ENCODE measurements at places on chromosomes 4 and X. TPM values are rescaled to one million over a fixed set of nuclear protein-coding genes. Genes with fewer than 3 reads are reported as not detected.

Gene CSAG2
- not detected for total RNA-seq

Gene DUSP21
- not detected for total RNA-seq

Gene UGT2B10
- not detected for total RNA-seq

Gene VSIG4
- 14.5 TPM for total RNA-seq

Gene RPA4
- 2.4 TPM for total RNA-seq

Gene TMEM255A
- 0.88 TPM for total RNA-seq

Gene TDO2
- 2.7 TPM for total RNA-seq

Gene AFM
- 10.0 TPM for total RNA-seq

Gene TRIML2
- not detected for total RNA-seq

Gene SGMS2
- 30.0 TPM for total RNA-seq

Gene BBS12
- total RNA-seq, result 10.4 TPM

Gene GUF1
- total RNA-seq, result 27.2 TPM

Gene YIPF7
- total RNA-seq, result 0.53 TPM

Gene TBX22
- 2.8 TPM for total RNA-seq

Gene ANXA3
- 47.5 TPM for total RNA-seq

Gene DDX60
- 24.8 TPM for total RNA-seq

Gene ATRX
- total RNA-seq, result 108 TPM

Gene ARX
- total RNA-seq, result 0.06 TPM

Gene TMEM144
- 5.7 TPM for total RNA-seq

Gene ZNF732
- total RNA-seq, result 1.9 TPM

Gene ART3
- total RNA-seq, result 13.8 TPM

Gene MAP7D2
- 0.93 TPM for total RNA-seq

Gene SRPK3
- total RNA-seq, result 15.1 TPM

Gene CXCL3
- total RNA-seq, result 2.6 TPM
